ENCODE measurements at places on chromosomes 6 and 20.

GRCh38 chr6:52104979-52105378, 17.6 kb upstream of the PKHD1 start:
- DNase-seq: no peak

DNA sequence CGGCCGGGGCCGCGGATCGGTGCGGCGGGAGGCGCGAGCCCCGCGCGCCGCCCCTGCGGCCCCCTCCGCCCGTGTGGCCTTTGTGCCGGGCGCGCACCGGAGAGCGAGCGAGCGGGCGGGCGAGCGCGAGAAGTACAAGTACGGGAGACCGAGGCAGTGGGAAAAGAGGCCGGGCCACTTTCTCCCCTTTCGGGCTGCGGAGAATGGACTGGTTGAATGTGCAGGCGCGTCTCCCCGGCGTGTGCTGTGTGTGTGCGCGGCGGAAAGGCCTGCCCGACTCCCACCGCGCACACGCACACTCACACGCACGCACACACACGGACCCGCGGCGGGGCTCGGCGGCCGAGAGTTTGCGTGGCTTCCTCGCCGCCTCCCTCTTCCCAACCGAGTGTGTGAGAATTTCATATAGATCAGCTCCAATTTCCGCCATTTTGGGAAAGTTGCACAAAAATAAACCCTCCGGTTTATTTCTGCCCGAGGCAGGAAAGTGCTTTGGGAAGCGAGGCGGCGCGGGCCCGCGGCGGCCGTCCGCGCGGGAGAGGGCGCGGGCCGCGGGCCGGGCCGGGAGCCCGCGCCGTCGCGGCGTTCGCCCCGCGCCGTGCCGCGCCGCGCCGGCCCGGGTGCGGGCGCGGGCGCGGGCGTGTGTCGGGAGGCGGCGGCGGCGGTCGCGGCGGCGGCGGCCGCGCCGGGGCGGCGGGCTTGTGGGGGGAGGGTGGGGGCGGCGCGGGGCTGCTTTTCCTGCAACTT, 1.1 kb downstream of the L3MBTL3 start:
- DNase-seq: peak; percentile 5

DNA sequence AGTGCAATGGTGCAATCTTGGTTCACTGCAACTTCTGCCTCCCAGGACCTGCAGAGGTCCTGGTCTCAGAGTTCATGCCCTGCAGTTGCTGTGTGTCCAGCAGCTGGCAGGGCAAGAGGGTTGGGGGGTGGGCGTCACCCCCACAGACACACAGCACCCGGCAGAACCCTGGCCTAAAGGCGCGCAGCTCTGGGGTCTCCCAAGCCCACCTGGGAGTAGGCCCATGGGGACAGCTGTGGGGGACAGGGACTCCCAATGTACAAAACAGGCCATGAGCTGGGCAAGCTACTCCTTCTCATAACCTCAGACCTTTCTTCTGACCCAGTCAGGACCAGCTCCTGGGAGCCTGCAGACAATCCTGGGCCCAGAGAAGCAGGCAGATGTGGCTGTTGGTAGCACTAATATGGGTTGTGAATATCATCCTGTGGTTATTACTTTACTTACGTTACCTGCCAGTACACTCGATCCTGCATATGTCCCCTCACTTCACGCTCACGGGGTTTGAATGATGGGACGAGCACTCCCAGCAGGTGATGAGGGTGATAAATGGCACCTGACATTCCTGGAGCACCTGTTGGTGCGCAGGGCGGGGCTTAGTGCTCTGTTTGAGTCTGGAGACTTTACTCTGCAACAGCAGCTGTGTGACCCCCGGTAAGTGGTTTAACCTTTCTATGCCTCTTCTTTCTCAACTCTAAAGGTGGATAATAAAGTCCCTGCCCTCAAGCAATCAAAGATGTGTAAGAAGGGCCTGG, 39.9 kb upstream of the SULF2 start:
- DNase-seq: no peak

DNA sequence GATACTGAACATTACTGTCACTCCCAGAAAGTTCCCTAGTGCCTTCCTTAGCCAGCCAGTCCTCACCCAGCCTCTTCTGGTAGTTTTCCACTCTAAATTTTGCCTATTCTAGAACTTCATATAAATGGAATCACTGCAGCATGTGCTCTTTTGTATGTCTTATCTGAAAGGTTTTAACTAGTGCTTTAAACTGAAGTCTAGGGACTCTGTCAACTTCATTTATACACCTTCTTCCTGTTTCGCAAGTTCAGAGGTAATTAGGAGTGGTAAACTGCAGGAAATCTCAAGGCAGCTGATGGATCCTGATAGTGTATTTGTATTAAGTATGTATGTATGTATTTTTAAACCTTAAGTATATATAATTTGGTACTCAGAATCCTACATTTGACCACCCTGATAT, 94.3 kb downstream of the TCP11 start:
- DNase-seq: peak; percentile 12

- DNase-seq: no peak
Observed at GRCh38 chr6:9943986-9944385, 470.9 kb downstream of the TFAP2A start.

GRCh38 chr20:58003525-58003924, 224.9 kb downstream of the ANKRD60 start:
- peak; percentile 64 for DNase-seq

DNA sequence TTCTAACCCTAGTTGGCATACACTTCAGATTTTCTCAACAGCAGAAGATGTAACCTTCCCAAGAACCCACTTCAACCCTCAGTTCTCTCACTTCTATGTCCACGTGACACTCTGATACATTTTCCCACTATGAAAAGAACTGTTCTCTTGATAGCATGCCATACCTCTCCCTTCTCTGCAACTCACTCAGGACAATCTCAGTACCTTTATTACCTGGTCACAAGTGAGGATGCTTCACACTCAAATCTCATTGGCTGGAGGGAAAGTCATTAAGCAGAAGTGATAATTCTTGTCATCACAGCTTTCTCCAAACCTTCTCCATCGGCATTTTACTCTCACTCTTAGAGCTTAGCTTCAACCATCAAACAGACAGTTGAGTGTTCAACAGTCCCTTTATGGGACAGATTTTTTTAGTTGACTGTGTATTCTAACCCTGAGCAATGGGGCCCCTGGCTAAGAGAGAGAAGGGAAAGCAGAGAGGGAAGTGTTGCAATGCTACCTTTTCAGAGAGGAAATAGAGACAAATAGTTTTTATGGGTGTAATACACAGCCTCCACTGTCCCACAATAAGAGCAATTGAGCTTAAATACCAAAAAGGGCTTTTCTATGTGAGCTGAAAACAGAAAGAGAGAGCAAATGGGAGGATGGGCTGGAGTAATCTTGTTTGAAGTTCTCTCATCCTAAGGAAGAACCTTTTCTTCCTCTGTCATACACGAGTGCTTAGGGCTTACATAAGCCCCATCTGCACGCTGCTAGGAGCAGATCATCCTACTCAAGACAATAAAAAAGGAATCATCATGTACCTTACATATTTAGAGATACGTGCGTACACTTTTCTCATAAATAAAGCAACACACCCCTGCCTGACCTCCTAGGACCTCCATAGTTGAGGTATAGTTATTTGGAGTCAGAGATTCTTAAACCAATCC, 16.0 kb downstream of the HLA-DPA1 start:
- no peak for DNase-seq

GRCh38 chr6:127618729-127619128, 41.8 kb downstream of the C6orf58 start:
- no peak for DNase-seq

- no peak for DNase-seq
Observed at GRCh38 chr20:17316316-17317038, 89.6 kb downstream of the PCSK2 start.

DNA sequence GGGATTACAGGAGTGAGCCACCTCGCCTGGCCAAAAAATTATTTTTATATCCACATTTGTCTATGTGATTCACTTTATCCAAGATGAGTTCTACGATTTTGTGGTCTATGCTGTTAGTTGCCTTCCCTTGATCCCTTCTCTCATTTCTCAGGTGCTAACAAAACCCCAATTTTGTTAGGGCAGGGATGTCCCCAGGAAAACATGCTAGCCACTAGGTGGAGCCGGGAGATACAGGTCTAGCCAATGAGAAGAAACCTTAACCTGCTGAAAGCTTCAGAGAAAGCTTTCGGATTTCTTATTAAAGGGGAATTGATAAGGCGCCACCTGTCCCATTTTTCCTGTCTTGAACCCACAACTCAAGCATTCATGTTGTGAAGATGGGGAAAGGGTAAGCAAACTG, 167.4 kb upstream of the OLIG3 start:
- DNase-seq: peak; percentile 5
